Small intestine (tissue), 16 donors: ENCODE measurements at places on chromosomes 7 and 10. TPM values are rescaled to one million over a fixed set of nuclear protein-coding genes. Genes with fewer than 3 reads are reported as not detected.

DNA sequence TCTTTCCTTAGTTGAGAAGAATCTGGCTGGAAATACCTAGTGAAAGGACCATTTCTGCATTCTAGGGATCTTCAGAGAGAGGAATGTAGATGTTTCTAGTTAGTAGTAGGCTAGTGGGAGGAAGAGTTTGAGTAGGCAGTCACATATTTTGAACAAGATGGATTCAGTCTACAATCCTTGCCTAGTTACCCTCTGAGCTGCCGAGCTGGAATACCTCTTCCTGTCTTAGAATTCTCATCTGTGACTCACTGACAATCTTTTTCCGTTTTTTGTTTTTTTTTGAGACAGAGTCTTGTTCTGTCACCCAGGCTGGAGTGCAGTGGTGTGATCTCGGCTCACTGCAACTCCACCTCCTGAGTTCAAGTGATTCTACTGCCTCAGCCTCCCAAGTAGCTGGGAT, 30.7 kb upstream of the PLPP4 start:
- no peaks in the 10 kb centered on the region for H3K27me3 ChIP-seq
- H3K27ac ChIP-seq: no peak overlapping the region
- DNase-seq: no peak
- H3K4me1 ChIP-seq: no peaks in the 10 kb centered on the region
- no peak overlapping the region for H3K4me3 ChIP-seq
- H3K36me3 ChIP-seq: no peaks in the 10 kb centered on the region

Gene AMPH
- polyA plus RNA-seq: 2.7 TPM

Gene LIPJ
- polyA plus RNA-seq: not detected

Gene PNLIP
- polyA plus RNA-seq: 2.4 TPM

GRCh38 chr7:29422829-29423228, 140.8 kb upstream of the PRR15 start:
- no peaks in the 10 kb centered on the region for H3K27me3 ChIP-seq
- H3K4me3 ChIP-seq: no peak overlapping the region
- peak; percentile 55 for DNase-seq
- H3K36me3 ChIP-seq: no peaks in the 10 kb centered on the region
- peaks cover 24% of the 10 kb centered on the region for H3K4me1 ChIP-seq
- no peak overlapping the region for H3K27ac ChIP-seq

DNA sequence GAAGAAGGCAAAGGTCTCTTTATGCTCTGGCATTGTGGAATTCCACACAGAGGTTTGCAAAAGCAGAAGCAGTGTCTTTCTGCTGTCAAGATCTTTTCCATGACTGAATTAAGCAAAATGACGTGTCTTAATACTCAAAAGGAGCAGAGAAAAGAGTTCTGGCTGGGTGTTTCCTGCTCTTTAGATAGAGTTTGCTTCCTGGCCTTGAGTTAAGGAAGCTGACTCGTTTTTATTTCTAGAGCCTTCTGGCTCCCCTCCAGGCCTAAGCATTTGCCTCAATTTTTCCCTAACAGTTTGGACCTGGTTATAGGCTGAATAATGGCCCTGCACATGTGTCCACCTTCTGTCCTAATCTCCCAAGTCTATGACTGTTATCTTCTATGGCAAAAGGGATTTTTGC, 21.6 kb downstream of the TAS2R41 start:
- H3K27ac ChIP-seq: peak overlapping the region; percentile 66
- DNase-seq: peak; percentile 12
- H3K4me3 ChIP-seq: no peak overlapping the region
- no peaks in the 10 kb centered on the region for H3K27me3 ChIP-seq
- no peaks in the 10 kb centered on the region for H3K4me1 ChIP-seq

Gene SVIL
- 6.7 TPM for polyA plus RNA-seq

Gene VGF
- polyA plus RNA-seq: 0.49 TPM

DNA sequence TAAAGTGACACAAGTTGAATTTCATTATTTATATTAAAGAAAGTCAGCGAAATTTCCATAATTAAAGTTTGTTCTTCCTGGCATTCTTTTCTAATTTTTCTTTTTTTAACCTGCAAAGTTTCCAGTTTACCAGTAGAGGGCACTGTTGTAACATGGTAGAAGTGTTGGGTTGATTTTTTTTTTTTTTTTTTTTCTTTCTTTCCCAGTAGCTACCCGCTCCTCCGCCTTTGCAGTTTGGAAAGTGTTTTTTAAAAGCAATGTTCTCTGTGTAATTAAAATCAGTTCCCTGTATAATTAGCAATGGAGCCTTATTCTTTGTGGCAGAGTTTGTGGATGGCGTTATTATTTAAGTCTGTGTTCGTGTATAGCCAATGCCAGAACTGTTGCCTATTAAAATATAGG, 53.7 kb downstream of the TAF3 start:
- no peak overlapping the region for H3K27ac ChIP-seq
- no peaks in the 10 kb centered on the region for H3K4me1 ChIP-seq
- H3K36me3 ChIP-seq: no peaks in the 10 kb centered on the region
- DNase-seq: peak; percentile 36
- no peaks in the 10 kb centered on the region for H3K27me3 ChIP-seq

DNA sequence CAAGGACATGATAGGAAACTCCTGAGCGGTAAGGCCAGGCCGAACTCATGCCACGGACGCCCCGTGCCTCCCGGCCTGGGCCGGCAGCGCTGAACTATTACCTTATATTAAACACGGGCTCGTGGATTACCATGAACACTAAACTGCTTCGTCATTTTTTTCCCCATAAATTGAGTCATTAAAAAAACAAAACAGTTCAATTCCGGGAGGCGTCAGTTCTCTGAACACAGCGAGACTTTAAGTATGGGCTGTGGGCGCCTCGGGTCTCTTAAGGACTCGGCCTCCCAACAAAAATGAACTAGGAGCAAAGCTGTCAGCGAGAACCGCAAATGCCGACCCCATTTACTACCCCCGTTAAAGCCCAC, 519 bp downstream of the PITRM1 start:
- no peak for DNase-seq
- H3K4me3 ChIP-seq: peak overlapping the region; percentile 66
- H3K27ac ChIP-seq: peak overlapping the region; percentile 74

- H3K36me3 ChIP-seq: no peaks in the 10 kb centered on the region
- H3K27ac ChIP-seq: no peak overlapping the region
- H3K27me3 ChIP-seq: no peaks in the 10 kb centered on the region
- no peak for DNase-seq
- no peak overlapping the region for H3K4me3 ChIP-seq
- H3K4me1 ChIP-seq: no peaks in the 10 kb centered on the region
These were observed 293.1 kb downstream of the GRM8 start for GRCh38 chr7:126959649-126960048.

GRCh38 chr7:2886391-2886790, 42.3 kb upstream of the GNA12 start:
- no peak overlapping the region for H3K27ac ChIP-seq
- H3K27me3 ChIP-seq: no peaks in the 10 kb centered on the region
- no peaks in the 10 kb centered on the region for H3K4me1 ChIP-seq
- no peak for DNase-seq

Gene FAM25C
- polyA plus RNA-seq: not detected

Gene PRTFDC1
- 28.1 TPM for polyA plus RNA-seq

Gene PTPRE
- polyA plus RNA-seq: 3.5 TPM

Gene SHTN1
- 10.7 TPM for polyA plus RNA-seq

DNA sequence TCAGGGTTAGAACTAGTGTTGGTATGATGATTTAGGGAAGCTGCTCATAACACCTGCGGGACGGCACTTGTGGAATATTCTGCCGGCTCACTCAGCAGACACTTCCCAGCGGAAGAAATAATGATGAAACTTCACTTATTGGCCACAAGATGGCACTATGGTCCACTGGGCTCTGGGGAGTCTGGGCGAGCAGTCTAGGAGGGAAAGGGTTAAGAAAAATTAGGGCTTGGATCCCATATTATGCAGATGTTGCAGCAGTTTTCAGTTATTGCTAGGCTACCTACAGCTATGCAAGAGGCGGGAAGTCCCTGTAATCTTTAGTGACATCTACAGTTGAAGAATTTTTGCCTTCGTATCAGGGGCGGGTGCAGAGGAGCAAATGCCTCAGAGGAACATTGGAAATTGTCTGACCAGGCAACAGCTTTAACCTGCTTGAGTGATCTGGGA, 238.7 kb upstream of the PRSS58 start:
- H3K27me3 ChIP-seq: peaks cover 15% of the 10 kb centered on the region
- H3K4me3 ChIP-seq: no peak overlapping the region
- H3K27ac ChIP-seq: no peak overlapping the region
- H3K4me1 ChIP-seq: no peaks in the 10 kb centered on the region

DNA sequence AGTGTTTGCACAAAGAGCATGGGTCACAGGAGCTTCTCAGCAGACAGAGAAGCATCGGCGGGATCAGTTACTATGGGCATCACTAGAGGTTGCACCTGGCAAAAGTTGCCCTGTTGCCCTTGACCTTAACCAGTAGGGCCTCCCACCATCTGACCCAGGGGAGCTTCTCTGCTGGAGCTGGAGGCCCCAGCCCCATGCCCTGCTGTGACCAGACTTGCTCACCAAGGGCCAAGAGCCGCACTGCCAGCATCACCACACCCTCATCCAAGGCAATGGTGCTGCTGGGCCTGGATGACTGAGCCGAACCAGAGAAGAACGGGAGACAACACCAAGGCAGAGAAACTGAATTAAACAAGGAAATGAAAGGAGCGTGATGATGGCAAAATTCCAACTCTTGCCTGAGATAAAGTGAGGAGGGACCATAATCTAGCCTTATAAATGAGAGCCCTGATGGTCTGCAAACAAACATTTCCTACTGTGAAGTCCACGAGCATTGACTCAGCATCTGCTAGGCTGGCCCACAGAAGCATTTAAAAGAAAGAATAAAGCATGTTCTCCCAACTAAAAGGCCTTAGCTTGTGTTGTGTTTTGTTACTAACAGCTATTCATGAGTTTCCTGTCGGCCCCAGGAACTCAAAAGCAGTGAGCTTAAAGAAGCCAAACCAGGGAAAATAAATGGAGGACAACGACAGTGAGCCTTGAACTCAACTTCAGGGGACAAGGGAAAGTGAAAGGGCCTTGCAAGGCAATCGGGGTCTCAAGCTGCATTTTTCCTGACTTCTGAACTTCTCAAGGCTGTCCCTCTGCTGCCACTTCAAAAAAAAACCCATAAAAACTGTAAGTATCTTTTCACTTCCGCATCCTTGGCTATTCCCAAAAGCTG, 60.4 kb downstream of the AFAP1L2 start:
- no peaks in the 10 kb centered on the region for H3K27me3 ChIP-seq
- no peaks in the 10 kb centered on the region for H3K4me1 ChIP-seq
- H3K36me3 ChIP-seq: no peaks in the 10 kb centered on the region
- peak overlapping the region; percentile 9 for H3K27ac ChIP-seq

DNA sequence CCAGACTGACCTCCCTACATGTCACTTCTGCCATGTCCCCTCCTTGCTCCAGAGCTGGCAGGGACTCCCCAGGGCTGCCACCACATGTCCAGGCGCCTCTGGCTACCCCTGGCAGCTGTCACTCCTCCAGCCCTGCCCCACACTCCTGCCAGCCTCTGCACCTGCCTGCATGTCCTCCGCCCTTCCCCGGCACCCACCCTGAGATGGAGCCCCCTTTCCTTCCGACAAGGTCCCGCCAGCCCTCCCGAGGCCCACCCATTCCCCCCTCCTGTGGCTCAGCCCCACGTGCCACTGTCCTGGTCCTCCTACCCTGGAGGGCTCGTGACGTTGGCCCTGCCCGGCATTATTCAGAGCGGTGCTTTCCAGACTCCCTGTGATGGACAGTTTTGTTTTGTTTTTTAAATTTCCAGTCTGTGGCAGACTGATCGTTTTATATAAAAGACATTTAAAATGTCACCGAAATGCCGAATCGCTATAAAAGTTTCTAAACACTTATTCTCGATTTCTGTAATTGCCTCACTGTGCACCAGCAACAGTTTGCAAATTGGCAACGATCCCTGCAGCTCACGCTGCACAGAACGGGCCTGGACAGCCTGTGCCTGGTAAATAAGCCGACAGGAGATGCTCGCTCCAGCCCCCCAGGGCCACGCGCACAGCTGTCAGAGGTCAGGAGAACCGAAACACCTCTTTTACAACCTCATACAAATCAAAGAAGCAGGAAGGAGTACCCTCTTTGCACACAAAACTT, 111.1 kb upstream of the SH2B2 start:
- no peak overlapping the region for H3K4me3 ChIP-seq
- no peak for DNase-seq
- H3K27me3 ChIP-seq: no peaks in the 10 kb centered on the region
- H3K36me3 ChIP-seq: peaks cover 8% of the 10 kb centered on the region
- H3K4me1 ChIP-seq: no peaks in the 10 kb centered on the region

Gene SKIDA1
- polyA plus RNA-seq: 1.2 TPM

DNA sequence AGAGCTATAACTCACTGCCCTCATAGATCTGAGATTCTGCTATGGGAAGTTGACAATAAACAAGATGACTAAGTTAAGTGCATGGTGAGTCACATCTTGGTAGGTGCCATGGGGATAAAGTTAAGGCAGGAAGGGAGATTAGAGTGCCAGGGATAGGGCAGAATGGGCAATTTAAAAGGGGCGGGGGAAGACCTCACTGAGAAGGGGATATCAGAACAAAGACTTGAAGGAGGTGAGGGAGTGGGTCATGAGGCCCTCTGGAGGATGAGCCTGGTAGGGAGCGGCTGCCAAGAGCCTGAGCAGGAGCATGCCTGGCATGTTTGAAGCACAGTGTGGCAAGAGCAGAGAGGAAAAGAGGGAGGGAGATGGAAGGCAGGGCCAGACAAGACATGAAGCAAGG, 34.8 kb upstream of the INMT start:
- H3K4me1 ChIP-seq: no peaks in the 10 kb centered on the region
- H3K27me3 ChIP-seq: no peaks in the 10 kb centered on the region
- no peaks in the 10 kb centered on the region for H3K36me3 ChIP-seq

GRCh38 chr7:111029574-111030251, 61.2 kb upstream of the LRRN3 start:
- peak; percentile 23 for DNase-seq
- H3K27ac ChIP-seq: peak overlapping the region; percentile 84
- H3K4me3 ChIP-seq: no peak overlapping the region
- H3K4me1 ChIP-seq: peaks cover 16% of the 10 kb centered on the region
- H3K27me3 ChIP-seq: no peaks in the 10 kb centered on the region
- H3K36me3 ChIP-seq: no peaks in the 10 kb centered on the region

Gene GAD2
- polyA plus RNA-seq: not detected

- no peak overlapping the region for H3K27ac ChIP-seq
- DNase-seq: no peak
- H3K36me3 ChIP-seq: no peaks in the 10 kb centered on the region
- no peaks in the 10 kb centered on the region for H3K4me1 ChIP-seq
These were observed 30.3 kb upstream of the KEL start for GRCh38 chr7:142992427-142992826.

DNA sequence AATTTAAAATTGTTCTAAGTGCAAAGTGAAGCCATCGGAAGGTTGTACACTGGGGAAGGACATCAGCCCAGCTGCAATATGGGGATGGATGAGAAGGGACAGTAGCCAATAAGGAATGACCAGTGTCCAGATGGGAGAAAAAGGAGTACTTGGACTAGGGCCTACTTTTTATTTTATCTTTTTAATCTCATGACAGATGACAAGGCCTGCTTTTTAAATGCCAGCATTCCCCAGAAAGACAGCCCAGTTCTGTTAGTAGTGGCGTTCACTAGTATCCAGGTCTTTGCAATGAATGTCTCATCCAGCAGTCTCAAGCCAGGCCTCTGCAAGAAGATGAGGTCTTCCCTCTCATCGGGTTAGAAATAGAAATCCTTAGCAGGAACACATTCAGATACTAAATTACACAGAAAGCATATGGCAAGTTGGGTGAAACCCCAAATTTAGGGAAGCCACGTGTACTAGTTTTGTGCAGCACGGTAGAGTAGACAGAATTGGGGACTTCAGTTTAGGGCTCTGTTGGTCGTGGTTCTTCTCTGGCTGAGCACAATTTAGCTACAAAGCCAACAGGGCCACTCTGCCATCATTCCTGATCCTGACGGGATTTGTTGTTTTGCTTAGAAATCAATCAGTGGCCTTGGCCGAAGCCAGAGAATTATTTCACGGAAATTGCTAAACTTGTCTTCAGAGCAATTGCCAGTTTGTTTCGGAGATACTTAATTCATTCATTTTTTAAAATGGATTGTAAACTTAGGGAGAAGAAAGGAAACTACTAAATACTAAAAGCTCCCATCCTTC, 227.8 kb downstream of the ARHGAP21 start:
- no peak overlapping the region for H3K4me3 ChIP-seq
- no peaks in the 10 kb centered on the region for H3K4me1 ChIP-seq
- DNase-seq: no peak
- peaks cover 2% of the 10 kb centered on the region for H3K36me3 ChIP-seq
